Fibroblast of skin of right quadriceps (primary cell): ENCODE measurements at places on chromosomes 6 and 20.

DNA sequence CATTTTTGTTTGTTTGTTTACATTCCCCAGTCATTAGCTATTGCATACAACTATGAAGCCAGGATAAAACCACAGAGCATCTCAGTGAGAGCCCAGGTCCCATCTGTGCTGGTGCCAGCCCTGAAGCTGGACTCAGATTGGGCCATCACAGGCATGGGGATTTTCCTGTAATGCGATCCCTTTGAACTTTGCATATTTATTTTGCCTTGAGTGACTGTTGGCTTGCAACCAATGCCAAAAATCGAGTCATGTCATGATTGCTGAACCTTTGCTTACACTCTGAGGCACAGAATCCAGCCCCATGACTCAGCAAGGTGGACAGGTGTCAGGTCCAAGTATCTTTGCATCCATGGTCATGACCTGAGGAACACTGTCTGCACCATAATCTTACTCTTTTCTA is 46.2 kb upstream of the GGTLC1 start:
- no peak for DNase-seq

- no peak for DNase-seq
Measured at GRCh38 chr6:108640104-108640503, 79.4 kb downstream of the FOXO3 start.

DNA sequence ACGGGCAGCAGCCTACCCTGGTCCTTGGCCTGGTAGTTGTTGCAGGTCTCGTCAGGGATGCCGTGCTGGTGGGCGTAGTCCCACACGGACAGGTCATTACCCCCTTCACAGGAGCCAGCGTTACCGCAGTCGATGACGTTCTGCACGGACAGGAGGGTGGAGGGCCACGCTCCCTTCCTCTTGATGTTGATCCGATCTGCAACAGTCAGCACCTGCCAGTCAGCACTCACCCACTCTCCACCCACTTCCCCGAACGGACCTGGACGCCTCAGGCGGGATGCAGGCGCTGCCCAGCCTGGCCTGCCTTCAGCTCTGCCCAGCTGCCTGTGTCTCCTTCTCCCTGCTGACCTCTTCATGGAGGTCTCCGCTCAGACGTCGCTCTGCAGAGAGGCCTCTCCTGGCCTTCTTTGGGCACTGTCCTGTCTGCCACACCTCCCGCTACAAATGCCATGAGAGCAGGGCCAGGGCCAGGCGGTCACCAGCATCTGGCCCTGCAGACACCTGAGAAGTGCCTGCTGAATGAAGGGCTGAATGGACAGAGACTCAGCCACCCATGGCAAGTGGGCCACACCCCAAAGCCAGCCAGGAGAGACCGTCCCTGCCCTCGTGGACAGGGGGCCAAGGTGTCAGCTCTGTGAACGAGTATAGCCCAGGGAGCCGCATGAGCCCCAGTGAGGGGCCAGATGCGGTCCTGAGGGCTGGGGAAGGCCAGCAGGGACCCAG is 5.4 kb downstream of the CTSZ start:
- DNase-seq: no peak

GRCh38 chr6:108029226-108029921 is 45.2 kb downstream of the OSTM1 start:
- no peak for DNase-seq
